ENCODE measurements at places on chromosomes 4 and X. TPM values are rescaled to one million over a fixed set of nuclear protein-coding genes. Genes with fewer than 3 reads are reported as not detected.

GSX2 gene
- total RNA-seq: not detected

- no peaks in the 10 kb centered on the region for H3K4me1 ChIP-seq
- no peaks in the 10 kb centered on the region for H3K27me3 ChIP-seq
- no peak overlapping the region for H3K27ac ChIP-seq
- no peaks in the 10 kb centered on the region for H3K36me3 ChIP-seq
- H3K4me3 ChIP-seq: no peak overlapping the region
Observed at GRCh38 chrX:22164770-22165388, 107.8 kb upstream of the CBLL2 start.

BRS3 gene
- 2.8 TPM for total RNA-seq

LRIT3 gene
- total RNA-seq: 0.24 TPM

DNA sequence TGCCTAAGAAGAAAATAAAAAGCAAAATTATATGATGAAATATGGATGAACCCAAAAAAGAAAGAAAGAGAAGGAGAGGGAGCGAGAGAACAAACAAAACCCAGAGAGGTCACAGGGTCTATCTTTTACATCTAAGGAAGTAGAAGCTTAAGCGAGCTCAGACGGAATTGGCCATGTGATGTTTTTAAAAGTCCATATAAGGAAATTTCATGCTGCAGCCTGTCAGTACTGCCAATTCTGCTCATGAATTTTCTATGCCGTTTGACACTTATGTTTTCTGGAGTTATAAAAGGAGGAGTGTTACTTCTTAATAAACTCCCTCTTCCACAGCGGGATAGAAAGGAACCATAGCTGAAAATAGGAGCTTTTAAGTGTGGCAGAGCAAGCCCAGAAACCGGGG lies 32.9 kb upstream of the DCX start:
- no peak overlapping the region for H3K4me3 ChIP-seq
- no peaks in the 10 kb centered on the region for H3K36me3 ChIP-seq
- no peaks in the 10 kb centered on the region for H3K4me1 ChIP-seq
- no peaks in the 10 kb centered on the region for H3K27me3 ChIP-seq

DNA sequence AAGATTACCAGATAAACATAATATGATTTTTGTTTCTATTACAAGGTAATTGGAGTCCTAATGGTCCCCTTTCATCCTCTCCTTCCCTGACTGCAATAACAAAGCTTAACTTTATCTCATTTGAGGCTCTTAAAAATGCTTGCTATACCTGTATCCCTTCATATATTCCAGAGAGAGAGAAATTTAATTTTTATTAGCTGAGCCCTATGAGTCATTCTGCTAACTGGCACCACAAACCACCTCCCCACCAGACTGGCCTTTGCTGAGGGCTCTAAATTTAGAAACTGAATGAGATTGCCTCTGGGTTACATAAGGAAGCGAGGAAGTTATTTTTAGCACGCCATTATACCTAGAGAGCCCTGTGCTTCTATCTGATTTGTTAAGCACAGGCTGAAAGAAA lies 27.4 kb downstream of the CBLL2 start:
- H3K4me3 ChIP-seq: no peak overlapping the region
- DNase-seq: no peak
- no peaks in the 10 kb centered on the region for H3K36me3 ChIP-seq
- no peaks in the 10 kb centered on the region for H3K4me1 ChIP-seq
- no peaks in the 10 kb centered on the region for H3K27me3 ChIP-seq
- no peak overlapping the region for H3K27ac ChIP-seq

DNA sequence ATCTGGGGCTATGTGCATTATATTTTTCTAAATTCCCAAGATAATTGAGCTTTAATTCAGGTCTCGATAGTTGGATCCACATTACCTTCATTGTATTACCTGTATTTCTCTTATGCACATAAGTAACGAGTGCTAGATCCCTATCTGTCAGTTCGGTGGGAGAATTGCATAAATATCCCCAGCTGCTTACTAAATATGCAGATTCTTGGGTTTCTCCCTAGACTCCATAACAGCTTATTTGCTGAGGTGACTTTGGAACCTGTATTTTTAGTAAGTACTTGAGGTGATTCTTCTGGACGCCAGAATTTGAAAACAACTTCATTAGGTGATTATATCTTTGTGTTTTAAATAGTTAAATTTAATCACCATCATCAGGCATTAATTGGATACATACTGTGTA lies 15.0 kb downstream of the UGT8 start:
- no peaks in the 10 kb centered on the region for H3K36me3 ChIP-seq
- H3K4me3 ChIP-seq: no peak overlapping the region

DNA sequence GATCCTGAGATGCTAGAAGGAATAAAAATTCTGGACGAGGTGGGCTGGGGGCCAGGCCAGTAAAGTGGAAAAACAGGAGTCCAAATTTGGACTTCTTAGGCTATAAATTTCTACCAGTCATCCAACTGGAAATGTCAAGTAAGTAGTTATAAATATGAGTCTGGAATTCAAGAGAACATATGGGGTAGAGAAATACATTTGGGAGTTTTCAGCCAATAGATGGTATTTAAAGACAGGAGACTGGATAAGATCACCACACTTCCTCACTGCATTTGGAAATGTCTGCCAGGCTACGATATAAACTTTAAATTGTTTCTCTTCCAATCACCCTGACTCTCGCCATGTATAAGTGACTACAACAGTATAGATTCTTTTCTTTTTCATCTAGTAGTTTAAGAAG lies 242.5 kb downstream of the NPFFR2 start:
- DNase-seq: no peak
- no peak overlapping the region for H3K4me3 ChIP-seq
- no peaks in the 10 kb centered on the region for H3K4me1 ChIP-seq
- no peaks in the 10 kb centered on the region for H3K27me3 ChIP-seq
- no peak overlapping the region for H3K27ac ChIP-seq

TKTL2 gene
- total RNA-seq: not detected

DNA sequence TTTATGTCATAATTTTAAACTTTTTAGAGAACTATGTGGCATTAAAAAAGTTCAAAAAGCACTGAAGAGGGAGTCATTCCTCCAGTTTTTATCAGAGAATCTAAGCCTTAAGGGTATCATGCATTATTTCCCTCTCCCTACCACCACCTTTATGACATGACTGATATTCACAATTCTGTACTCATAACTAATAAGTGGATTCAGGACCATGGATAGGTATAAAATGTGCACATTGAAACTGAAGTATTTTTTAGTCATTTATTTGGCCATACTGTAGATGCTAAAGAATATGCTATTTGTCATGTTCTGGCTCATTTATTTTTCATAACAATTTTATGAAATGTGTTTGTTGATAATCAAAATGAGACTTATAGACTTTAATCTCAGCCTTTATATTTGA lies 897.5 kb upstream of the AGA start:
- DNase-seq: no peak
- H3K27ac ChIP-seq: no peak overlapping the region
- no peaks in the 10 kb centered on the region for H3K36me3 ChIP-seq
- H3K4me1 ChIP-seq: no peaks in the 10 kb centered on the region
- H3K27me3 ChIP-seq: peaks cover 2% of the 10 kb centered on the region

DNA sequence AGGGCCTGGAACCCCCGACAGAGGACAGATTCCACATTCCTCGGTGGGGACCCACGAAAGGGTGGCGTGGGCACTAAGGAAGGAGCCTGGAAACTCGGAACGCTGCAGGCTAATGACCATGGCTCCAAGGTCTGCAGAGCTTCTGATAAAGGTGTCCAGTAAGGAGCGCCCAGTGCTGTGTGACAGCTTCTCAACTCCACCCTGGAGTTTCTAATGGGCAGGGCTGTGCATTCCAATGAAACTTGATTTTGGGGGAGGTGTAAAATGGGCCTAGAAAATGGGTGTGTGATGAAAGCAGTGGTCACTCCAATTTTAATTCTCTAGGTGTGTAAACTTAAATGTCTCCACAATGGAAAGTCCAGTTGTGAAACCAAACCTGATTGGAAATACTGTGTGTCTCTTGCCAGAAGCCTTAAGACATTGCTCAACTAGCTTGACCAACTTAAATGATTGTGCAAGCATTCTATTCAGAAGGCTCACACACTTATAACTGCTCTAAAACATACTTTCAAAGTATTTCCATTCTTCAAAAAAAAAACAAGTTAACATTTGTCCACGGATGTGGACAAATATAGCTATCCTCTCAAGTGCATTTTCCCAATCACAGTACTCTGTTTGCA lies 52.1 kb downstream of the XAGE2 start:
- H3K4me3 ChIP-seq: no peak overlapping the region
- no peaks in the 10 kb centered on the region for H3K27me3 ChIP-seq
- no peaks in the 10 kb centered on the region for H3K36me3 ChIP-seq
- no peak for DNase-seq

GRCh38 chr4:6529021-6529420 lies 46.0 kb upstream of the MAN2B2 start:
- DNase-seq: no peak
- no peak overlapping the region for H3K27ac ChIP-seq
- H3K4me3 ChIP-seq: no peak overlapping the region
- H3K4me1 ChIP-seq: no peaks in the 10 kb centered on the region
- no peaks in the 10 kb centered on the region for H3K27me3 ChIP-seq
- H3K36me3 ChIP-seq: no peaks in the 10 kb centered on the region

CXCL8 gene
- 2.7 TPM for total RNA-seq

- no peak overlapping the region for H3K4me3 ChIP-seq
- DNase-seq: no peak
- H3K27me3 ChIP-seq: no peaks in the 10 kb centered on the region
- no peaks in the 10 kb centered on the region for H3K36me3 ChIP-seq
Observed at GRCh38 chr4:28357990-28358389, 1497.3 kb downstream of the STIM2 start.

CENPI gene
- total RNA-seq: 1.3 TPM

DNA sequence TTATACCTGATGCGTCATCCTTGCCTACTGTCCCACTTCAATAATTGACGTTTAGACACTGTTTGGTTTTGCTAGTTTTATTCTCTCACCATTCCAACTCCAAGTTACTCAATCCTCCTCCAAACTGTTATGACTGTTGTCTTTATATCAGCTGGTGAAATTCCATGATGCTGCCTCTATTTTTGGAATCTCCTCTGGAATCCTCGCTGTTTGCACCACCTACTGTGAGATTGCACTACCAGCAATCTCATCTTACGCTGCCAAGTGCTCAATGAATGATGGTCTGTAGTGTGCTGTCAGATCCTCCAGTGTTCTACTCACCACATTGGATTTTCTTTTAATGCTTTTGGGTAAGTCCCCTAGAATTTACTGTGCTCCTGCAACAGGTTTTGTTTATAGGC lies 13.2 kb upstream of the PCDH18 start:
- peaks cover 4% of the 10 kb centered on the region for H3K4me1 ChIP-seq
- no peak for DNase-seq
- H3K27me3 ChIP-seq: no peaks in the 10 kb centered on the region
- no peak overlapping the region for H3K27ac ChIP-seq
- no peak overlapping the region for H3K4me3 ChIP-seq

DNA sequence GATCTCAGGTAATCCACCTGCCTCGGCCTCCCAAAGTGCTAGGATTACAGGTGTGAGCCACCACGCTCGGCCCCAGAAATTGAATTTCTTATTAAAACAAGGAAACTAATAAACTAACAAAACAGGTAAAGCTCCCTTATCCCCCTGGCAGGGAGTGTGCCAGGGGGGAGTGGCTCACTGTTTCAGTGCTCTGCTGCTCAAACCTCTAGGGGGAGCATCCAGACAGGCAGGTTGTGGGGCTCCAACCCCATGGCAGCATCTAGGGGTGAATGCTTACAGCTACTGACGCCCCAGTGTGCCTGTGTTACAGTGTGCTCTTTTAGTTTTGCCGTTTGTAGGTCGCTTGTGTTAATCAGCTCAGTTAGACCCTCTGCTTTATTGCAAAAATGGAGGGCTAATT lies 605.0 kb downstream of the GABRG1 start:
- H3K4me1 ChIP-seq: no peaks in the 10 kb centered on the region
- no peak overlapping the region for H3K4me3 ChIP-seq
- H3K36me3 ChIP-seq: no peaks in the 10 kb centered on the region
- DNase-seq: no peak
- H3K27me3 ChIP-seq: no peaks in the 10 kb centered on the region

- H3K36me3 ChIP-seq: no peaks in the 10 kb centered on the region
- no peak overlapping the region for H3K27ac ChIP-seq
- DNase-seq: no peak
Observed at GRCh38 chr4:98345838-98346237, 84.7 kb downstream of the RAP1GDS1 start.

DNA sequence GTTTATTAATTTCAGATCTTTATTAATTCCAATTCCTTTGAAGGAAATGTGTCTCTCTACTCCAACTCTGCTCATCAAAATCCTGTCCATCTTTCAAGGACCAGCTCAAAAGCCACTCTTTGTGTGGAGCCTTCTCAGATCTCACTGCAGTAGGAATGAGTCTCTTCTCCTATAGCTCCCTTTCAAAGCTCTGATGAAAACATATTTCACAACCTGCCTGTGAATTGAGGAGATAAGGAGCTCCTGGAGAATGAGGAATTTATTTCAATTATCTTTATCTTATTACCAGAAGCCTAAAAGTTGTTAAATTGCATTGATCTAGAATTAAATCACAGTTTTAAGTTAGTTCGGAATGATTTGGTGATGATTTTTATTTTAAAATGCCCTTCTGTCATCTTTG lies 92.6 kb upstream of the TRPC3 start:
- H3K36me3 ChIP-seq: no peaks in the 10 kb centered on the region
- H3K4me3 ChIP-seq: no peak overlapping the region
- no peaks in the 10 kb centered on the region for H3K27me3 ChIP-seq
- no peak overlapping the region for H3K27ac ChIP-seq
- H3K4me1 ChIP-seq: no peaks in the 10 kb centered on the region
- no peak for DNase-seq

Data from ovary (tissue), 10 donors.